Activated CD8-positive, alpha-beta memory T cell treated with anti-CD3 and anti-CD28 coated beads, Interleukin-2, amount 10 ng/mL, durations not matched to agents 7 days and 5 days (primary cell): ENCODE measurements at places on chromosomes 3 and 15. TPM values are rescaled to one million over a fixed set of nuclear protein-coding genes. Genes with fewer than 3 reads are reported as not detected.
A peak's percentile ranks its signal among the peaks of the same experiment; 100 is the strongest.

GRCh38 chr3:123100193-123100776 lies 33.5 kb downstream of the PDIA5 start:
- no peak for DNase-seq

Gene LHFPL4
- not detected for total RNA-seq

DNA sequence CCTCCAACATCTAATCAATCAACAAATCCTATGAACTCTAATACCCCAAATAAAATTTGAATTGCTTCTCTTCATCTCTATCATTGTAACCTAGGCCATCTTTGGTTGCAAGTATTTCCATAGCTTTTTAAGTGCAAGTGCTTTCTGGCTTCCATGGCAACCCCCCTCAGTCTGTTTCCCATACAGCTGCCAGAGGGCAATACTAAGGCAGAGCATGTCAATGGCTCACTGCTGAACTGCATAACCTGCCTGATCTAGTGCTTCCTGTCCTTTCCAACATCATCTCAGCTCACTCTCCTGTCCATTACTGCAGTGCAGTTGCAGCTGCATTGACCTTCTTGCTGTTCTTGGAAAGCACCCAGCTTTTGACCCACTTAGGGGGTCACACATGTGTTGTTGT lies 198.4 kb downstream of the WNT5A start:
- DNase-seq, result no peak

GRCh38 chr3:112470788-112471187 lies 28.5 kb downstream of the BTLA start:
- DNase-seq, result no peak

- no peak for DNase-seq
Observed at GRCh38 chr15:98841419-98841970, 166.1 kb downstream of the PGPEP1L start.

DNA sequence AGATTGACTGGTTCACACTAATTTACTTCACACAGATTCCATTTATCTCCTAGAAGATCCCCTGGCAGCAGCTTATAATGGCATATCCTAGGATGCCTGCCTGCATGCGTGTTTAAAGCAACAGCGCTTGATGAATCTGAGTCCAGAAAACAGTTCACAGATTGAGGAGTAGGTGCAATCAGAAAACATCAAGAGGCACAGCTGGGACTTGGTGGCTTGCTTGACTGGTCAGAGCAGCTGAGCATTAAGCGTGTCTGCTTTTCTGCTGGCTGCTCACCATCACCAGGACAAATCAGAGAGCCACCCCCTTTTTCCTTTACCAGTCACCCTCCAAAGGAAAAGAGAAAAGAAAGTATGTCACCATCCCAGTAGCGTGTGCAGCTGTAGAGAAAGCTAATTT lies 223.6 kb downstream of the WDR72 start:
- DNase-seq, result no peak

DNA sequence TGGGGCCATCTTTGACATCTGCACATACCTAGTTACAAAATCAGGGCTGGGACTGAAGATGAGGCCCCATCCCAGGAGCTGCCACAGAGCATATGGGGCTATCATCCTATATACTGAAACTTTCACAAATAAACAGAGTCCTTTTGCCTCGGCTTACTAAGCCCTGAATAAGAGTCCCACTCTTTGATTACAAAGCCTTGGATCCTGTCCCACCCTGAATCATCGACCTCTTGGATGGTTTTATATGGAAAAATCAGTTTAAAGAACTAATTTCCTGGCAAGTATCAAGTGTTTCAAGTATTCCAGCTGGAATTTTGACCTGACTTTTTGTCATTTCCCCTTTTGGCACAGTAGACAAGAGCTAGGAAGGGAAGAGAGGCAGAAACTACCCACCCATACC lies 331.3 kb upstream of the FRG2C start:
- no peak for DNase-seq

Gene MYLK
- 0.96 TPM for total RNA-seq

DNA sequence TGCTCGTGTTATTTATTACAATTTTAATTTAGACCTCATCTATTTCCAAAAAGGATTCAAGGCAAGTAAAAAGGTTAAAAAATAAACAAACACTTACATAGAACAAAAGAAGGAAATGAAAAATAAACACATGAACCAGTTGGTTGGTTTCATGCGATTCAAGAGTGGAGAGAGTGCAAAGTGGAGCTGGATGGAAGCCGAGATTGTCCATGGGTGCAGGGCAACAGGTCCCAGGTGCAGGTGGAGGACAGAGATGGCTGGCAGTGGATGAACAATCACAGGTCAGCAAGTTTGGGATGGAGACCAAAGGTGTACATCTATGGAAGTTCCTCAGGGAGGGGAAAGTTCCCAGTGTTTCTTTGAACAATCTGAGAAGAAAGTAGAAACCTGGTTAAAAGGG lies 11.6 kb upstream of the SEMA5B start:
- DNase-seq, result no peak

GRCh38 chr3:24657870-24658510 lies 163.3 kb upstream of the THRB start:
- no peak for DNase-seq

DNA sequence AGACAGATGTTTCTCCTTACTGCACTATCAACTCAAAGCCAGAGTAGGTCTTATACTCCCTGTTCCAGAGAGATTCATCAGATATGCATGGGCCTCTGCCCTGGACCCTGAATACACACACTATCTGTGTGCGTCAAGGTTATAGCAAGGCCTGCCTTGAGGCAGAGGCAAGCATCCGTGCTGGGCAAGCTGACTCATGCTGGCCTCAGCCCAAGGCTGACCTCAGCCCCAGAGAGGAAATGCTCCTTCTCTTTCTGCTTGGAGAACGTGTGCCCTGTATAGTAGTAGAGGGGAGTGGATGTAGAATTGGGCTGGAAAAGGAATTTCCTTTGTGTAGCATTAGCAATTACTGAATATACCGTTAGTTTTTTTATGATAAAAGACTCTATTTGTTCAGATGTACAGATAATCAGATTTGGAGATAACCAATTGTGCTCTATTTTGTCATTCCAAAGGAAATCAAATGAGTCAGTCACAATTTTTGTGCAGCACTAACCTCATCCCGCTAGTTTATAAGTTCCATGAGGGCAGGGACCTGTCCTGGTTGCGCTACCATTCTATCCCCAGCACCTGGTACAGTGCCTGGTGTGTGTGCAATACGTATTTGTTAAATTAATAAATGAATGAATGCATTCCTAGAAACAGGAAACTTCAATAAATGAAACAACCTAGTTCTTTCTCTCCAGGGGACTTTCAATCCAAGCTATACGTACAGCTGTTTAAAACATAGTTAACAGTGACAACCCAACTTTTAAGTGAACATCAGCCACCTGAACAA lies 13.3 kb upstream of the PAQR9 start:
- no peak for DNase-seq

Gene ATP13A5
- total RNA-seq, result not detected

GRCh38 chr3:26256224-26256623 lies 366.3 kb upstream of the LRRC3B start:
- no peak for DNase-seq

Gene ARNT2
- total RNA-seq, result not detected

- no peak for DNase-seq
Observed at GRCh38 chr3:124257336-124257864, 265.5 kb upstream of the ROPN1 start.

DNA sequence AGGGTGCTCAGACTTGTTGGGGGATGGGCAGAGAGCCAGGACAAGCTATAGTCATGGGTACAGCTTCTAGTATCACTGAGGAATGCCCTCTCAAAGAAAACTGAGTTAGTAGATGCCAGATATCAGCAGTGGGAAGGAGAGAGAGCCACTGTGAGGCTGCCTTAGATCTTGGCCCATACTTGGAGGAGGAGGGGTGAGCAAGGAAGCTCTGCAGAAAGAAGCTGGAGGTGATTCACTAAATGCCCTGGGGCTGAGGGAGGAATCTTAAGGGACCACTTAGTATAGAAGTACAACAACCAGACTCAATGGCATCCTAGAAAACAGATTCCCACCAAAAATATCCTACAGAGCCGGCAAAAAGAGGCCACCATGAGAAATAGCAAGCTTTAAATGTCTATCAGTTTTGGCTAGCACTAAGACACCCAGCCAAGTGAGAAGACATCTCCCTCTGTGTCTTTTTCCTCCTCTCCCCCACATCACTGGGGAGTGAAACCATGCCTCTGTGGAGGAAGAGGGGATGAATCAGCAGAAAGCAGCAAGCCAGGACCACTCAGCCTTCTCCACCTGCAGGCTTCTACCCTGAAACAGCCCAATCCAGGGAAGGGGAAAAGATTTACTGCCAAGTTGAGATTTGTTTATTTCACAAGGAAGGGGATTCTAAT lies 282.5 kb upstream of the STT3B start:
- no peak for DNase-seq

Gene KPNA1
- total RNA-seq, result 45.2 TPM

- no peak for DNase-seq
Observed at GRCh38 chr3:194197396-194197960, 61.5 kb downstream of the HES1 start.

Gene SEMA6D
- total RNA-seq, result not detected

DNA sequence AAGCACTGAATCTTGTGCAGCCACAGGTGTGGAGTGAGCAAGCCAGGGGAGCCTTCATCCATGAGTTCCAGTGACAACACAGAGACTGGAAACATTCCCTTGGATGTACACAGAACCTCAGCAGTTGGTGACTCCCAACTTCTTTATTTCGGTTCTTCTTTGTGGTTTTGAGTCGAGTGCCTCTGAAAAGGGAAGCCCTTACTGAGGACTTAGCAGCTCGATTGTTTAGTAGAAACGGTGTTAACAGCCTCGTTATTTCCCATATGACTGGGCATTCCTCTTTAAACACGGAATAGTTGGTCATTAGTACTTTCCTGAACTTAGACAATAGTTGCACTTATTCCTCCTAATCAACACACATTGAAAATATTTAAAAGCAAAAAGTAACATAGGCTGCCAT lies 7.7 kb downstream of the SLCO3A1 start:
- no peak for DNase-seq

DNA sequence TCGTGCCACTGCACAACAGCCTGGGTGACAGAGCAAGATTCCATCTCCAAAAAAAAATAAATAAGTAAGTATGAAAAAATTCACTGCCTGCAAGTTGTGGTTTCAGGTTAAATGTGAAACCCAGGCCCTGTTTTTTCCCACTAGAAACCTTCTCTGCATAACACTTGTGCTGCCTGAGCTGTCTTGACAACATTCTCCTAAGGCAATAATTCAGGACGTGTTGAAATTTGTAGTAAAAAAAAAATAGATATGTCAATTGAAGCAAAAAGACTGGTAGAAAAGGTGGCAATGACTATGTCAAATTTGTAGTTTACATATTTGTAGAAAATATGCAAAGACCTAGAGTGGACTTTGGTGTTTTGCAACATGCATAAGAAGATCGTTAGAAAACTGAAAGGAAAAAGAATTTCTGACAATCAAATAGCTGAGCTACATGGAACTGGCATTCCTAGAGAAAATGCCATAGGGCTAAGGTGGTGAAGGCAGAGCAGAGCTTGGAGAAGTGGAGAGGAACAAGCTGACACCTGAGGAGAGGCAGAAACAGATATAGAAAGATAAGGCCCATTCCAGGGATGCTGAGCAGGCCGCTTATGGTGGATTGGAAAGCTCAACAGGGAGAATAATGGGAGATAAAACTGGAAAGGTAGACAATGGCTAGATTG lies 150.2 kb downstream of the PLCH1 start:
- DNase-seq, result no peak

DNA sequence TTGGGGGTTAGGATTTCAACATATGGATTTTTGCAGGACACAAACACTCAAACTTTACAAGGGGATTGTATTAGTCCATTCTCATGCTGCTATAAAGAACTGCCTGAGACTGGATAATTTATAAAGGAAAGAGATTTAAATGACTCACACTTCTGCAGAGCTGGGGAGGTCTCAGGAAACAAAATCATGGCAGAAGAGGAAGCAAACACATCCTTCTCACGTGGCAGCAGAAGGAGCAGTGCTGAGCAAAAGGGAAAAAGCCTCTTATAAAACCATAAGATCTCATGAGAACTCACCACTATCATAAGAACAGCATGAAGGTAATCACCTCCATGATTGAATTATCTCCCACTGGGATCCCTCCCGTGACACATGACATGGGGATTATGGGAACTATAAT lies 1183.1 kb downstream of the ZPLD1 start:
- no peak for DNase-seq

Gene CFAP100
- not detected for total RNA-seq

GRCh38 chr15:88654430-88655102 lies 15.8 kb downstream of the ISG20 start:
- DNase-seq, result peak; percentile 18

DNA sequence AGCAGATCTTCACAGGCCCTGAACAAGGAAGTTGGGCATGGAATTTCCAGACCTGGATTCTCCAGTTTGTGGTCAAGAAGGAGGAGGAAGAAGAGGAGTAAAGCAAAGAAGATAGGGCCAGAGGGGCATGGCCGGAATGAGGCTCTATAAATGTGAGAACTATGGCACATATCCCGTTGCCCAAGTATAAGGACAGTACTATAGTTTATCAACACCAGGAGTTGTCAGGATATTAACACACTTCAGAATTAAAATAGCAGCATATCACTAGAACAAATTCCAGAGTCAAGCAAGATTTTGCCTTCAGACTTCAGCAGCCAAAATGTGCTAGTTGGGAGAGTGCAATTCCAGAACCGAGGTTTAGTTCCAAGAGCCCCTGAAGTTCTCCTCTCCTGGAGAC lies 38.4 kb upstream of the PHLDB2 start:
- no peak for DNase-seq

Gene SLC38A3
- not detected for total RNA-seq

Gene TM4SF18
- not detected for total RNA-seq

DNA sequence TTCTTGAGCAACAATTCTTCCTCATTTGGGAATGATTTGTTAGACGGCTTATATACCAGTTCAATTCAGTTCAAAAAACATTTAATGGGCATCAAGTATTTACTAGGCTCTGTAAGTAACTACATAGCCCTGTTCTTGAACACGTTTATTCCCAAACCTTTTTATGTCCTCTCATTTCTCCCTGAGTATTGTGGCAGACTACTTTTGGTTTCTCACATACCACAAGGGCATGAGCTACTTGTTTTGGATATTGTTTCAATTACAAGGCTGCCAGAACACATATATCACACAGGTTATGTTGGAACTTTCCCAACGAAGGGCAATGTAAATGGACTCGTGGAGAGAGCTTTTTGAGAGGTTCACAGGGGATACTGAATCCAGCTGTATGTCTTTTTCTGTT lies 363.8 kb upstream of the NAALADL2 start:
- DNase-seq, result no peak

DNA sequence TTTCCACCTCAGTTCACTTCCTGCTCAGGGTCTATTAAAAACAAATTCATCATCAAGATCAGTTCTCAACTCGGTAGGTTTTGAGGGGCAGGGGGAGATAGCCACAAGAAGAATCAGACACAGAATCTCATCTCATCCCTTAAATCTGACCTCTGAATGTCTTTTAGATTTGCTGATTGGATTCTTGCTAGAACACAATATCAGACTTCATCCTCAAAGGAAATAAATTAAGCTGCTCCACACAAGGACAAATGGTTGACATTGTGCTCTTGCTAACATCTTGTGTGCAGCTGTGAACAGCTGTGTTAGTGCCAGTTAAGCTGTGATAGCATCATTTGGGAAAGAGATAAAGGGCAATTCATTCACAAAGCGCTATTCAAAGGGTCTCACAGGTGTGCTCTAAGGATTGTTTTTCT lies 184.0 kb upstream of the ADAMTS9 start:
- no peak for DNase-seq

Gene ALCAM
- 11.4 TPM for total RNA-seq

Gene KIF15
- total RNA-seq, result 48.7 TPM

GRCh38 chr3:188817935-188818269 lies 353.9 kb upstream of the TPRG1 start:
- no peak for DNase-seq
